AML-193 (cell line): ENCODE measurements at places on chromosomes 3 and 15.

GRCh38 chr3:195888311-195888761, 20.0 kb downstream of the TNK2 start:
- DNase-seq: no peak

DNA sequence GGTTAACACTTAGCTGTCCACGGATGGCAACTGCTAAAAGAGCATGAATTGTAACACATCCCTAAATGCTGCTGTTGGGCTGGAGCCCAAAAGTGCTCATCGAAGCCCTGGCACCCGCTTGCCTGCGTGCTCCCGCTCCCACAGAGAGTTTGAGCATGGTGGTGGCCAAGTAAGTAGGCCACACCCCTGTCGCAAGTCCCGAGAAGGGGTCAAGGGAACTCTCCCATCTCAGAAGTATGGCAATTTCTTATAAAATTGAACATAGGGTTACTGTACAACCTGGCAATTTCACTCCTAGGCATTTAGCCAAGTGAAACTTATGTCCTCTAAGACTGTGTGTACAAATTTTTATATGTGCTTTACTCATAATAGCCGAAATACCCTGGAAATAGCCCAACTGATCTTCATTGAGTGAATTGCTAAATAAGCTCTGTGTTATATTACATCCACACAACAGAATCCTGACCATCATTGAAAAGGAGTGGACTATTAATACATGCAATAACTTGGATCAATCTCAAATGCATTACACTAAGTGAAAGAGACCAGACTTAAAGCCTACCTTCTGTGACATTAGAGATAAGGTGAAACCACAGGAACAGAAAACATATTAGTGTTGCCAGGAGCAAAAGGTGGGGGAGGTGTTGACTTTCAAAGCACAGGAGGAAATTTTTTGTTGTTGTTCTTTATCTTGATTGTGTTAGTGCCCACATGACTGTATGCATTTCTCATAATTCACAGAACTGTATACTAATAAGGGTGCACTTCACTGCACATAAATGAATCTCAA, 1.5 kb upstream of the GCSAM start:
- no peak for DNase-seq

- DNase-seq: no peak
Measured at GRCh38 chr3:13073326-13074005, at the start of gene IQSEC1. Gene IQSEC1 (minus strand): TSS chr3:13073429. CDS start chr3:13073014, 415 bp downstream.

DNA sequence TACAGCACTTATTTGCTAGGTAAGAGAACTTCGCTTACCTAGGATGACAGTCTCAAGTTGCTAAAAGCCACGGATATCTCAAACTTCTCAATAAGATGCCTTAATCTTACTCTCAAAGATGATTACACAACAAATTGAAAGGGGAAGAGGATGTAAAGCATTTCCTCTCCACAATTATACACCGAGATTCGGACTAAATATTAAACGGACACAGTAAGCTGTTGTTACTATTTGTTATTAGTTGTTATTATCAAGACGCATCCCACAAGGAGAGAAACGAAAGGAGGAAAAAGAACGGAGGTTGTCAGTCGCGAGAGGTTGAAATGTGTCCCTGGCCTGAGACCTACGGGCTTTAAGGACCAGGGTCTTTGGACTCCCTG, 660 bp downstream of the ZNF106 start:
- DNase-seq: peak; percentile 60

DNA sequence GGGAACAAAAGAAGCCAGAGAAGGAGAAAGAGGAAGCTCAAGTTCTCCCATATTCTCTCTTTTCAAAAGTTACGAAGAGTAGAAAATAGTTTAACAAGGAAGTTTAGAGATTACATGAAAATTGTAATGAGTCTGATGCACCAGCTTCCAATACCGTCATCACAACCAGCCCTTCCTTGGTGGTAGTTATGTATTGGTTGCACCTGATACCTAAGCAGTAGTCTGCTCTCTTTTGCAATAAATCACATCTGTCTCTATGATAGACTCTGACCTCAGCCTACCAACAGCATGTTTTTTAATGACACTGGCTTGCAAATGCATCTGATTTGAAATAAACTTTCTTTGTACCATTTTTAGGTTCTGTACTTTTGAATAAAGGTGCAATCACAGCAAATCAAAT, 575.8 kb downstream of the FHIT start:
- DNase-seq: no peak

GRCh38 chr3:71621825-71622537, 38.5 kb upstream of the FOXP1 start:
- DNase-seq: no peak
